ENCODE measurements at places on chromosomes 16 and 17.

DNA sequence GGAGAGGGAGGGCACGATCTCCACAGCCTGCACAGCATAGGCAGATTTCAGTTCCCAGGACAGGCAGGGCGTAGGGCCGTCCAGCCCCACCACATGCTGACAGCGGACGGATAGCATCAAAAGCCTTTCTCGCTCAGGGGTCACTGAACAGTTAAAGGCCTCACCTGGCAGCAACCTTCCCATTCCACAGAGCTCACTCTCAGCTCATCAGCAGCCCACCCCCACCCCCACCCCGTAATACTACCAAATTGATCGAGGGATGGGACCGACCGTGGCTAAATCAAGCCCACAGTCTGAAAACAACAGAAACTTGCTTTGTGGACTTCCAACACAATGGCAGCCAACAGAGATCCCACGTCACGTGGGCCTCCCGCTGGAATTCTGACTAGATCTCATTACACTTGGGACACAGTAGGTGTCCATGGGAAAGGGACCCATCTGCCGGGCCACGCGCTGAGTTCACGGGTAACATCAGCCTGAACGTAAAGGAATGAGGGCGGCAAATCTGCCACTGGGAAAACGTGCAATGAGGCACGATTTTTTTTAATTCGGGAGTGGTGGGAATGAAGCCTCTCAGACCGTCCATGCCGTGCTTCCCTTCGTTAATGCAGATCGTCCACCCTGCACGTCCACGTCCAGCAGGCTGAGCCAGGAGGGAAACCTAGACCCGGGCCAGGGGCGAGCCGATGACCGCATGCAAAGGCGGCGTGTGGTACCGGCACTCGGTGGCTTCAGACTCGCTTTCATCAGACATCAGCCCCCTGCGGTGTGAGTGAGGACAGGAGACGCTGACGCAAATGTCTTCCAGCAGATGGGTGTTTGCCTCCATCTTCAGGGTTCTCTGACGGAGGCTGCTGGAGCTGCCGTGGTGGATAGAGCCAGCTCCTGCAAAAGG is 92.1 kb downstream of the TBC1D16 start:
- DNase-seq, result no peak

- DNase-seq, result no peak
Observed at GRCh38 chr17:28385406-28385805, 13.9 kb downstream of the SARM1 start.

GRCh38 chr16:4833584-4833983 is 13.5 kb downstream of the GLYR1 start:
- DNase-seq, result no peak

- no peak for DNase-seq
Observed at GRCh38 chr17:65975878-65976277, 216.1 kb downstream of the CEP112 start.

DNA sequence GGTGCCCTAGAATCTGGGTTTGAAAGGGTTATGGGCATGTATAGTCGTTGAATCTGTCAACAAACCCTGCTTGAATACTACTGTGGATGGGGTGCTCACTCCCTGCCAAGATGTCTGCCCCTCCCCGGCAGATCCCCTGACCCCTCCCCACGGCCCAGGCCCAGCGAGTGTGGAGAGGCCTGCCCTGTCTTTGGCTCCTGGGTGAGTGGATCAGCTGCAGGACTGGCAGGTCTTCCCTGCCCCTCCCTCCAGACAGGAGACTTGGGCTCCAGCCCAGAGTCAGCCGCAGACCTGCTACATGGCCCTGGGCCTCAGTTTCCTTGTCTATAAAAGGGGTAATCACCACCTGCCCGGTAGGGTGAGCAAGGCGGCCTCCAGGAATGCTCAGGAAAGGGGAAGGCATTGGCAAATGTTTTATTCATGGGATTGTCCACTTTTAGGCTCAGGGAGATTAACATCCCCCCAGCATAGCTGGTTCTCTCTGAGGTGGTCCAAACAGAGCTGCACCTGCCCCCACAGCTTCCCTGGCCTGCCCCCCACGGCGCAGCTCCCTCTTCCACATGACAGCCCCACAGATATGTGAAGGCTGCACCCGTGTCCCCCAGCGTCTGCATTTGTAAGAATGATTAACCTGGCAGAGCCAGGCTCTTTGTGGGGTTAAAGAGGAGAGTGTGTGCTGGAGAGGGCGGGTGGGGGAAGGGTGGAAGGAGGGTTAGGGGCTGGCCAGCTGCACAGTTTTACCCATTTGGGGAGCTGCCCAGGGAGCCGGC is 18.5 kb upstream of the SPNS2 start:
- no peak for DNase-seq

DNA sequence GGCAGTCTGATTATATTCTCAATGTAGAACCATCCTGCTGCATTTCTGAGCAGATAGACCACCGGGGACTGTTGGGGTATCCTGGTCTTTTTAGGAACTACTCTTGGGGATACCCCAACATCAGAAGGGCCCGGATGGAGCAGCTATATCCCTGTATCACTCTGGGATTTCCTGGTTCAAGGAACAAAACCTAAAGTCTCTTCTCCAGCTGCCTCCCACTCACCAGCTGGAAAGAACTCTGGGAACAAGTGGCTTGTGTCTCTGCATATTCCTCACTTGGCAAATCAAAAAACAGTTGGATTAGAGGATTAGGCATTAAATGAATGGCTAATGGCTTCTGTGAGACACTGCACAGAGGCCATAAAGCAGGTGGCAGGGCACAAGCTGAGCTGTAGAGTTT is 62.3 kb upstream of the HS3ST2 start:
- no peak for DNase-seq

GRCh38 chr16:4495766-4496165 is 19.6 kb downstream of the HMOX2 start:
- no peak for DNase-seq

DNA sequence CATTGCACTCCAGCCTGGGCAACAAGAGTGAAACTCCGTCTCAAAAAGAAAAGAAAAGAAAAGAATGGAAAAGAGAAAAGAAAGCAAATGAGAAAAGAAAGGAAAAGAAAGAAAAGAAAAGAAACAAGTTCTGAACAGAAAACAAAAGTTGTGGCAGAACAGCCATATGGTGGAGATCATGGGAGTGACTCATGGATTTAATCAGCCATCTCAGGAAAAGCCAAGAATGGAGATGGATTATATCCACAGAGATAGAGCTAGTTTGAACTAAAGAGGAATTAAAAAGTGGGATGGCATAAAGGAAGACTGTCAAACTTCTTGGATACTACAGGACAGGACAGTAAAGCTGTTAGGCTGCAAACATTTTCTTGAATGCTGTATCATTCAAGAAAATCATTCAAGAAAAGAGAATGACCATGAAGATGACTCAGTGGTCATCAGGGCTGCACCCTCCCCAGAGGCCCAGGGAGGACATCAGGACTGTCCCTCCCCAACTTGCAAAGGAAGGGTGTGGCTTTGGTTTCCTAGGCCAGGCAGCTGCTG is 120.6 kb downstream of the USP22 start:
- no peak for DNase-seq

DNA sequence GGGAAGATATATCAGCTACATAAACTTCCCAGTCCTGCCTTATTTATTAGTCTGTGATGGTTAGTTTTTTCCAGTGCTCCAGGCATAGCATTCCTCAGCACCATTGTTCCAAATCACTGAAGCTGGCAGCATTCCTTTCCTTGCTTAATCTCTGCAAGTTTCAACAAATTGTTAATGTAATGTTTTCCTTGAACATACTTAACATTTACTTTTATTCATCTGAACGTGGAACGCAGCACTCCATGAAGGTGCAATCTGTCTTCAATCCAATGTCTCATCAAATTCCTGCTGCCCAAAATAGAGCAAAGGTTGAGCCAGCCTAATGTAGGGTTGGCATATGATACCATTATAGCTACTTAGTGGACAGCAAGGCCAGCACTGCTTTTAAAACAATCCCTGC is 441.1 kb upstream of the RBFOX1 start:
- no peak for DNase-seq

DNA sequence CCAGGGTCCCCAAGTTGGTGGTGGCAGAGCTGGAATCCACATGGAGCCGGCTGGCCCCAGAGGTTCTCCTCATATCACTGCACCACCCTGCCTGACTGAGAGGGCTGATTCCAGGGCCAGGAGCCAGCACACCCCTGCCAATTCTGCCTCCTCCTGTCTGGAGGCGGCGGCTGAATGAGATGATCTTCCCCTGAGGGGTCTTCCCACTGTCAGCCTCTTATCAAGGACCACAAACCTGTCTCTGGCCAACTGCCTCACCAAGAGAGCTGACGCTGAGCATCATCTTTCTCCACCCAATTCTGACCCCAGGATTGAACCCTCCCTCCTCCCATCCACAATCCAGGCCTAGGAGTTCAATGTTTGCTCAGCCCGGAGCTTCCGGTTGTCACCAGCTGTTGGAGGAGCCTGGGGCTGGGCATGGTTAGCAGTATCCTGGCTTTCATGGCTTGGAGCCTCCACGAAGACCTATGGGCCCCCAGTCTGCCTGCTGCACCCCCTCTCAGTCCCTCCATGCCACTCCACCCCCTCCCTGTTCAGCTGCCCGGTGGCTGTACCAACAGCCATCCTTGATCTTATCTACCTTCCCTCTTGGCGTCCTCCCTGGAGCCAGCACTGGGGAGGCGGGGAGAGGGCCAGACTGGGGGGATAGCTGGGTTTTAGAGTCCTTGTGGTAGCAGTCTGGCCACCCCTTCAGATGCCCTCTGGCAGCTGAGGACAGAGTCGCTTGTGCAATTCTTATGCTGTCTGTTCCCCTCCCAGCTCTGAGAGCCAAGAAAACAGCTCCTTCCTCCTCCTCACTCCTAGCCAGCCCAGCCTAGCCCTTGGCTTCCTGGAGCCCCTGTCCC is 25.6 kb downstream of the ABCC3 start:
- no peak for DNase-seq
